ENCODE measurements at places on chromosomes 7 and 10.

- no peak for DNase-seq
Observed at GRCh38 chr7:74271742-74272141, 17.5 kb upstream of the CLIP2 start.

DNA sequence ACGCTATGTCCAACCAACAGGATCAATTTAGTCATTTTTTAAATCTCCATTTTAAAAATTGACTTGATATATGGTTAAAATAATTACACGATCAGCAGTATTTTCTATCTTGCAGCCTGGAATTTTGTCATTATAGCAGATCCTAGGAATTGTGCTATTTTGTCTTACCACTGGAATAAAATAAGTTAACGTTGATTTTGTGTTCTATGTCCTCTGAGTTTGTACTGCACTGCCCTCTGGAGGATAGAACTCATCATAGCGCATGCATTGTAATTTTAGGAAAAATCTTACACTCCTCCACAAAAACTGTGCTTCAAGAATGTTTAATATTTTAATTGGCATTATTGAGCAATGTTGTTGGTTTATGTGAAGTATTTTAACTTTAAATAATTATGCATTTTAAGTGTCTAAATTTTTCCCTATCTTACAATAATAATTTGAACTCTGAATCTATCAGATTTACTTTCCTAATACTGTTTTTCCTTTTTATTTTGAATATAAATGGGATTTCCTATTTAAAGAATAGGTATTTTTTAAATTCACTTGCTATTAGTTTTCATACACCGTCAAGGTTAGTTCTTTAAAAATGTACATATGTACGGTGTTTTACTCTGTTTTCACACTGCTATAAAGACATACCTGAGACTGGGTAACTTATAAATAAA, 220.1 kb downstream of the PPP1R3A start:
- DNase-seq = no peak

DNA sequence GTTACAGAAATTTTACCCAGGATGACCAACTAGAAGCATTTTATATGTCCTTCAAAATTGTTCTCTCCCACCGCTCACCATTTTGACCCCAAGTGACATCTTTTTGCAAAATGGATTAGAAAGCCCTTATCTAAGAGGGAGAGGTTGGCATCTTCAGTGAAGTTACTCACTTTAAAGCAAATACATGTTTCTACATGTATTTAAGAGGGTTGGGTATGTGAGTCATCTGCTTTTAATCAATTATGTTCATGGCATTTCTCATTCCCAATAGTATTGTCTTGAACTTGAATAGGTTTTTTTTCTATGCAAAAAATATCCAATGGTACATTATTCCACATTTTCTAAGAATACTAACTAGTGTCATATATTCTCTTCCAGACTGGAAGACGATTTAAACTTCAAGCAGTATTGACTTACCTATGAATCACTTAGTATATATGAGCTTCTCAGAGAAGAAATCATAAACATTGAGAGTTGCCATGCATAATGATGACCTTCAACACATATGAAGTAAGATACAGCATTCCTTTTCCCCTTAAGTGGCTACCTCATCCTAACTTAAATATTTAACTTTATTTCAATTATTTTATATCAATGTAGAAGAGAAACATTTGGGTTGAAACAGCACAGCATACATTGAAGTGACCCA, 132.8 kb downstream of the POLR1F start:
- no peak for DNase-seq

GRCh38 chr7:11437994-11438393, 394.0 kb downstream of the THSD7A start:
- DNase-seq = no peak

- DNase-seq = peak; percentile 93
Observed at GRCh38 chr7:150368884-150369747, 494 bp downstream of the REPIN1 start.

GRCh38 chr7:157462840-157463239, 126.0 kb downstream of the DNAJB6 start:
- no peak for DNase-seq

DNA sequence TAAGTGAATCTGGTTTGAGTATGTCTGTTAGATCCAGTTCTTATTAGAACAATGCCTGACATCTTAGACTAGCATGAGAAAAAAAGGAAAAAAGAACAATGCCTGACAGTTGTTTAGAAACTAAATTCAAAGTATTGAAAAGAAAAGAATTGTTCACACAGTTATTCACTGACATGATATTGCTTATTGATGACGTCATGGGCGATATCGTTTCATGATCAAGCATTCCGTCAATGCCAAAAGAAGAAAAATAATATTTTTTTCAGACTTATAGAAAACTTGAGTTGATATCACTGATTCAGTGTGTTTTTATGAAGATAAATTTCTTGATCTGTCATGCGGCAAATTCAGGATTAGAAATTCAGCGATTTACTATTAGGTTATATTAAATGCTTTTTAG, 196.5 kb upstream of the AGR3 start:
- DNase-seq = no peak

DNA sequence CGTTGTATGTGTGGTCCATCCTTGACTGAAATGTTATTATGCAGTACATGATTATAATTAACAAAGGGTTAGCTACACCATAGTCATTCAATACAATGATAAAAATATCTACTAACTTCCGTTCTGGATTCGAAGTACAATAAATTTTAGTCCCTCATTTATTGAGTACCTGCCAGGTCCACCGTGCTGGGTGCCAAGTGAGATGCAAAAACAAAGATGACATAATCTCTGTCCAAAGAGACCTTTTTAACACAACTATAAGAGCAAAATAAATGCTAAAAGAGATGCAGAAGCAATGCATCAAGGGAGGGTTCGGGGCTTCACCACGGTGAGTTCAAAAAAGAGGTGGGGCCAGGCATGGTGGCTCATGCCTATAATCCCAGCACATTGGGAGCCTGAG, 33.1 kb downstream of the LAMB1 start:
- no peak for DNase-seq

Data from GM19239 (cell line).